ENCODE measurements at places on chromosomes 7 and 10.

GRCh38 chr10:30029872-30030256 lies 29.5 kb downstream of the JCAD start:
- no peak for DNase-seq

- no peak for DNase-seq
Observed at GRCh38 chr10:28365840-28366239, 63.0 kb upstream of the MPP7 start.

DNA sequence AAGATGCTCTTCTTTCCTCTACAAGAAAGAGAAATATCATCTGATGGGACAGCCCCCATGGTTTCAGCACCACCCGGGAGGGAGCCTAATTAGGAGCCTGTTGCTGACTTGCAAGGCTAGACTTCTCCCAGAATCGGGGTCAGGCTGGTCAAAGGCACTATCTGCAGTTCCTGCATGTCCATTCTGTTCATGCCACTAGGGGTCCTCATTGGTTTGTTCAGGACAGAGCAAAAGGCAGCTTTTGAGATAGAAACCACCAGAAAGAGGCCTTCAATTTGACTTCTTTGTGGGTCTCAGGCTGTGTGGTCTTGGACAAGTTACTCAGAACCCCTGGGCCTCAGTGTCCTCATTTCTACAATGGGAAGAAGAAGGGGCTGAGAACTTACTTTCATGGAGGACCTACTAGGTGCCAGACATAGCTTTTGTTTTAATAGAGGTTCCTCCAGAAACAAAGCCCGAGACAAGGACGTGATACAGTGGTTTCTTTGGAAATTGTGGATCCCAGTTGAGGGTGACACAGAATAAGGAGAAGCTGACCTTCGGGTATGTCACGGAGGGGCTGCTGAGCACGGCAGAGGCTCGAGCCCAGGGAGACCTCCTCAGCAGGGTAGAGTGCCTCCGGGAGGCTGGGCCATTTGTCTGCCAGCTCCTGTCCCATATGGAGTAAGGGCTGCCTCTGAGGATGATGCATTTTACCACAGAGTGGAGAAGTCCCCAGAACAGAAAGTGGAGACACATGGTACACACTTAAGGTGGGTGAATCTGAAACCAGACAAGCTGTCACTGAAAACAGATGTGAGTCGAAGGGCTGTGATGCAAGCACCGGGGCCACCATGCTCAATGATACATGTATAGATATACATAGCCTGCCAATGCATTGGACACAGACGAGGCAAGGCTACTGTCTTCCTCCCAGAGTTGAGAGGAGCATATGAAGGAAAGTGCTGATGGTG lies 33.1 kb upstream of the NEUROD6 start:
- no peak for DNase-seq

DNA sequence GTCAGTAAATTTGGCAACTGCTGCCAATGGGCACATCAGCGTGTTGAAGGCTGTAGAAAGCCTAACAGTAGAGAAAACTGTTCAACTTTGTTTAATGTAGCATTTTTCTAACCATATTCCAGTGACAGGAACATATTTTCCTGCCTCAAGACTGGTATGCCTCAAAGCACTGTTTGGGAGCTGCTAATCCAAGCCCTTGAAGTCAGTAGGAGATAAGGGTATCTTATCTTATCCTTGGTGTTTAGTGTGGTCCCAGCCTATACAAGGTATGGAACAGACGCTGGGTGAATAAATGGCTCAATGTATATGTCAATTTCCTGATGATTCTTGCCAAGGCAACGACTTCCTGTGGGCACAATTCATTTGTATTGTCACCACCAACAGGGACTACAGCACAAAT lies 97.5 kb upstream of the CREB5 start:
- DNase-seq, result no peak

DNA sequence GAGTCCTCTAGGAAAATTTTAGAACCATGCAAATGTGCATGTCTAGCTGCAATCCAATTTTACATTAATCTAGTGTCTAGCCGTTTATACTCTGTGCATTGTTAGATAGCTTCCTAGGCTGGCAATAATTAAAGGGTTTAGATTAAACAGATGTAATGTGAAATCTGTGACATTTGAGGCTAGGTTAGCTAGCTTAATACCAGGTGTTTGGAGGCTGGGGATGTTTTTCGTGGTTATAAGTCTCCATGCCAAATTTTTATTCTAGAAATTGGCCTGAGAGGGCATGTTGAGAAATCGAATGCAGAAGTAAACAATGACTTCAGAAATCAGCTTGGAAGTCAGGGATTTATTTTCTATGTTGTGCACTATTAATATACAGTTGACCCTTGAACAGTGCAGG lies 94.2 kb downstream of the ST7 start:
- DNase-seq, result no peak

DNA sequence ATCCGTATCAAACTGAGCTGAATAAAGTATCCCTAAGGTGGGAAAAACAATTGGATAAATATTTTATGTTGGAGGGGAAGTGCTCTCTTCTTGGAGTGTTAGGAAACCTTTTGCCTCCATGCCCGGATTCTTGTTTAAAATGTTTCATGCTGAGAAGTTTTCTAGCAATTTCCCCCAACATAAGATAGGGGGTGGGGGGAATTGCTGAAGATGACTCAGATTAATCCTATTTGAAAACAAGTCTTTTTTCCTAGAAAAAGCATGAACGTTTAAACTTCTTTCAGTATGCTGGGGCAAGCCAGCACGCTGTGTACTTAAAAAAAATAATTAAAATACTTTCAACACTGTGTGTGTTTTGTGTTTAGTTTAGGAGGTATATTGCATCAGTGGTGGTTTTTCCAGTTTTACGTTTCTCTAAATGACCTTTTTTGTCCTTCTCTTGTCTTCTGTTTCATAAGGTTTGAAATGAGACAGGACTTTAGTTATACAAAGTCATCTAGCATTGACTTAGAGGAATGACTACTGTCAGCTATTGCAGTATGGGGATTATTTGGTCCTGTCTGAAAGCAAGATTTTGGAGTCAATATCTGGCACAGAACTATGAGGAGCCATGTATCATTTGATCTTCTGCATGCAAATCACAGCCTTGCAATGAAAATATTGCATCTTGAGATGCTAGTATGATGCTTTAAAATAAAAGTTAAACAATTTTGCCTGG lies 295.9 kb downstream of the GATA3 start:
- no peak for DNase-seq

Data from activated naive CD8-positive, alpha-beta T cell treated with anti-CD3 and anti-CD28 coated beads, Interleukin-2, amount 50 U/mL, for 24 hours (primary cell).